ENCODE measurements at places on chromosomes 2 and 18. TPM values are rescaled to one million over a fixed set of nuclear protein-coding genes. Genes with fewer than 3 reads are reported as not detected.

Gene REG1B
- total RNA-seq = not detected

DNA sequence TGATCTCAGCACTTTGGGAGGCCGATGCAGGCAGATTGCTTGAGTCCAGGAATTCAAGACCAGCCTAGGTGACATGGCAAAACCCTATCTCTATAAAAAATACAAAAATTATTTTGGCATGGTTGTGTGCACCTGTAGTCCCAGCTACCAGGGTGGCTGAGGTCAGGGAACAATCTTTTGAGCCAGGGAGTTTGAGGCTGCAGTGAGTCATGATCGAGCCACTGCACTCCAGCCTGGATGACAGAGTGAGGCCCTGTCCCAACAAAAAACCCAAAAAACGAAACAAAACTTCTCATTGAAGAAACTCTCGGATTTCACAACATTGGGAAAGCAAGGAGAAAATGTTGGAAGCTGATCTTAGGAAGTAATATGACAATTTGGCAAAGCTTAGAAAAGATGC, 317.3 kb upstream of the MGAT5 start:
- no peak for DNase-seq

Gene CCDC74B
- 19.9 TPM for total RNA-seq

Gene UGGT1
- 21.3 TPM for total RNA-seq

- no peak for DNase-seq
Measured at GRCh38 chr18:56748698-56749268, 97.6 kb downstream of the WDR7 start.

Gene TBR1
- not detected for total RNA-seq

Gene ATIC
- total RNA-seq = 55.3 TPM

Gene FHOD3
- 7.8 TPM for total RNA-seq

Gene NT5C1B
- total RNA-seq = not detected

- DNase-seq = no peak
Measured at GRCh38 chr2:241818229-241818942, 9.4 kb downstream of the NEU4 start.

- DNase-seq = no peak
Measured at GRCh38 chr2:224042191-224042696, 3.2 kb upstream of the SERPINE2 start.
